ENCODE measurements at places on chromosomes 13 and 19. TPM values are rescaled to one million over a fixed set of nuclear protein-coding genes. Genes with fewer than 3 reads are reported as not detected.

DNA sequence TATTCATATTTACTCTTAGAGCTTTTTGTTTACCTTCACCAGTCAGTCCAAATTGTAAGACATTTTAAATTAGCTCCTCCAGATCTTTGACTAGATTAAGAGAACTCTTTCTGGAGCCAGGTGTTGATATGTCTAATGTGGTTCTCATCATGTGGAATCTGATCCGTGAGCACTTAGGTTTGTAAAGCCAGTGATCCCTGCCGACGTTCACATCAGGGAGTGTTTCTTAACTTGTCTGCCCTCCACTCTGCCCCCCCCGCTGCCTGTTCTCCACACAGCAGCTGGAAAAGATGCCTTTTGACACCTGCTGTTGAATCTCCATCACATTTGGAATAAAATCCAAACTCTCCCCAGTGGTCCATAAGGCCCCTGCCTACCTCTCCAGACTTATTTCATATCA, 17.7 kb downstream of the METTL21C start:
- no peak for DNase-seq

DNA sequence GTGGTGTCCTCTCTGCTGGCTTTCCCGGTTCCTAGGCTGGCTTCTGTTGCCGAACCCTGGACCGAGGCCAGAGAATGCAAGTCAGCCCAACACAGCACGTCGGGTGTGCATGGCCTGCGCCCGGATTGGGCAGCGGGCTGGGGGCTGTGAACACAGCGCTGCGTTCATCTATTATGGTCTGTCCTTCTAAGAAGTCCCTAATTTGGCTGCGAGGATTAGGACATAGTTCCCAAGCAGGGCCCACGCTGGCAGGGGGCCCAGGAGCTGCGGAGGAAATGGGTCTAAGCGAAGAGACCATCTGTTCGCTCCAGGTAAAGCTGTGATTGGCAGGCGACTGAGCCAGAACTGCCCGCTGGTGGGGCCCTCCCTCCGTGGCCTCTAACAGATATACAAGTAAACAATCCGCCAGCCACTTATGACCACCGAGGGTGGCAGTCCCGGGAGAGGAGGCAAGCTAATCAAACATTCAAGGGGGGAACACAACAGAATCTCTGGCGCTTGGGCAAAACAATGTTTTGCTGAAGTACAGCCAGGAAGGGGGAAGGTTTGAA, 6.0 kb downstream of the SYCE2 start:
- DNase-seq: peak; percentile 86

DNA sequence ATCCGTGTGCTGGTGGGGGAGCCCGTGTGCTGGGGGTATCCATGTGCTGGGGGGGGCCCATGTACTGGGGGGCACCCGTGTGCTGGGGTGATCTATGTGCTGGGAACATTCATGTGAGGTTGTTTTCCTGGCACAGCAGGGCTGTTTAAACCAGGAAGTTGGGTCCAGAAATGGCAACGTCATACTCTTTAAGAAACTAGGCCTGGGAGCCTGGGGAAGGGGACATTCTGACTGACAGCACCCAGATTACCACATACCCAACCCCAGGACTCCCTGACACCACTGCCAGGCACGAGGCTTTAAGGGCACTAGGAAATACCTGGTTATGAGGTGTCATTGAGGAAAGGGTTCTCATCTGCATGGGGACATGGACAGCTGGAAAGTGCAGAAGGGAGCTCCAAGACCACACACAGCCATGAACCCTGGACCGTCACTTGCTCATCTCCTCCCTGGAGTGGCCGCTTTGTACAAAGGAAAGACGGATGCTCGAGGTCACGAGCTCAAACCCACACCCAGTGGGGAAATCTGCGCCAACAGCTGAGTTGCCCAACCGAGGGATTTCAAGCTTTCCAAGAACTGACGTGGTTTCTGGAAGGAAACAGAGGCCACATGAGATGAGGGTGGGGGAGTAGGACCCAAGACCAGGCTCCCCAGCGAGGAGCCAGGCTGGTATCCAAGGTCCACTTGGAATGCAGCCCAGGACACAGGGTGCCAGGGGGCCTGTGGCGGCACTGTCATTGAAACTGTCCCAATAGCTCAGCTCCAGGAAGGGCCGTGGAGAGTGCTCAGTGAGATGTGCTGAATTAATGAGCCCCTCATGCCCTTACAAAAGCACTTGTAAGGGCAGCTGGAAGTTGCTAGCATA, 40.9 kb downstream of the RAB20 start:
- DNase-seq: no peak

DNA sequence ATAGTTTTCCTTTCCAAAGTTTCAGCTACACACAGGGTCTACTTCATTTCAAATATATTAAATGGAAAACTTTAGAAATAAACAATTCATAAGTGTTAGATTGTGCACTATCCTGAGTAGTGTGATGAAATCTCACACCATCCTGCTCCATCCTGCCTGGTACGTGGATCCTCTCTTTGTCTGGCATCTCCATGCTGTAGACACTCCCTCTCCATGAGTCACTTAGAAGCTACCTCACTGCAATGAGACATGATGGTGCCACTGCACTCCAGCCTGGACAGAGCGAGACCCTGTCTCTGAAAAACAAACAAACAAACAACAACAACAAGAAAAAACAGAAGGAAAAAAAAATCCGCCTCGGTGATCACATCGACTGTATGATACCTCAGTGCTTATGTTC, 191.8 kb downstream of the PCCA start:
- no peak for DNase-seq

- peak; percentile 41 for DNase-seq
These were observed 324 bp upstream of the FBXO17 start for GRCh38 chr19:38975861-38976271.

- DNase-seq: no peak
These were observed 69.2 kb upstream of the UBAC2 start for GRCh38 chr13:99131410-99131809.

DNA sequence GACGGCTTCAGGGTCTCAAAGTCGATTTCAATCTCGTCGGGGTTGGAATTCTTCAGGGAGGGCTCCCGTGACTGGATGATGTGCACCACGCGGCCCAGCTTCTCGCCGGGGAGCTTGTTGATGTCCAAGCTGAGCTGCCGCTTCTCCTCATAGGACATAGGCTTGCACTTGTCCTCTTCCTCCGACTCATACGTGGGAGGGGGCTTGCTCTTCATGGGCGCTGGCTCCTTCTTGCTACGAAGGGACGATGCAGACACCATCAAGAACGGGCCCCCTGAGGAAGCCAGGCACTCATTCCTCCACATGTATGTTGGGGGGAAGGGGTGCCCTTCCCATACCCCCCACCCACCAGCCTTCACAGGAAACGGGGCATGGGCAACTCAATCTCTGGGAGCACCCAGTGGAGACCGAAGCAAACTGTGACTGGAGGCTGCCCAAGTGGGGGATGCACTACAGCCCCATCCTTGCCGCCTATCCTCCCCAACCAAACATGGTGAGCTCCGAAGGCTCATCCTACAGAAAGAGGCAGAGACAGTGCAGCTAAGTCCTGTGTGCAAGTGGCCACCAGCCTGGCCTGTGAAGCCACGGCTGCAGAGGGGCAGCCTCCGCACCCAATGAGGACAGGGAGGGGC, 23.2 kb upstream of the EPHX3 start:
- no peak for DNase-seq

DNA sequence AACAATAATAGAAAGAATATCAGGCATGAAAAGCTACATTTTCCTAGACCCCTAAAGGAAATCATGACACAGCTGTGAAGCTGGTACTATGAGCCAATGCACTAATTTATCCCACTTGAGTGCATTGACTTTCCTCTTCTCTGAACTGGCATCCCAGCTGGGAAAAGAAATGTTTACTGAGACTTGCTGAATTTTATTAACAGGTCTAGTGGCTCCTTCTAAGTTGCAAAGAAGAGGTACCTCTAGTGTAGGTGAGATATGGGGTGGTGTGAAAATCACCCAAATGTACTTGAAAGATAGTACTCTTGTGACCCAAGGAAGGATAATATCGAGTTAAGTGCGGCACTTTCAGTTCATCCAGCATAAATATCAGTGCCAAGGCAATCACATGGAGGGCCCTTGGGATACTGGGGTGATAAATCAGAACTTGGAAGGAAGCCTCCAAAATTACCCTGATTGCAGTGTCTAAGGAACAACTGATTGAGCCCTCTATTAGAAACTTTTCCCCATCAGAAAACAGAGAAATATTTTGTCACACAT, 369.2 kb downstream of the PCDH9 start:
- no peak for DNase-seq

DNA sequence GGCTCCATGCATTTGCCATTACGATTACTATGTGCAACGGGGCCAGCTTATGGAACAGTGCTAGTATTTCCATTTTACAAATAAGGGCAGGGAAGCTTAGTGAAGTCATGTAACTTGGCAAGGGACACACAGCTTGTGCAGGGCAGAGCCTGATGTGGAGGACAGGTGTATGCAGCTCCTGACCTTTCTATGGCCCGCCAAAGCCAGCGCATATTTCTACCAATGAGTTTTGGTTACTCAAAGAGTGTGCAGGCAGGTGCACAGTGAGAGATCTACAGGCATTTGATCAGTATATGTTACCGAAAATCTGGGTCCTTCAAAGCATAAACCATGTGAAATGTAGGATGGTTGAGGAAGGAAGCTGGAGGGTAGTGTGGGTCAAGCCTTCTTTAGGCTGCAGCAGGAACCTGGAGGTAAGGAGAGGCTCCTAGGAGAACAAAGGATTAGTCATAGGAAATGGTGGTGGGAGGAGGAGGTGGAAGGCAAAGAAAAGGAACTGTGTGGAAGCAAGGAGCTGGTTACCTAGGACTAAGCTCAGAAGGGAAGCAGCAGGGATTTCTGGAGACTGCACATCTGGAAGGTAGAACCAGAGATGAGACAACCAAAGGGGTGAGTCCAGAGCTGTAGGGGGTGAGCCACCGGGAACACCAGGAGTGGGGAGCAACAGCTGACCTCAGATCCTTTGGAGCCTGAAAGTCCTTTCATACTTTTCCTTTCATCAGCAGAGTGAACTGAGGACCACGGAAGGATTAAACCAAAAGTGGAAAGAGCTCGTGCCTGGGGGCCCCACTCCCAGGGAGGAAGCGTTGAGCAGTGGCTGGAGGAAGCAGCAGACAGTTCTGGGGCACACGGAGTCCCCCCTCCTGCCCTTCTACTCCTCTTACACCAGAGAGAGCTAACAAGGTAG, 4.2 kb upstream of the PDX1 start:
- DNase-seq: no peak

DNA sequence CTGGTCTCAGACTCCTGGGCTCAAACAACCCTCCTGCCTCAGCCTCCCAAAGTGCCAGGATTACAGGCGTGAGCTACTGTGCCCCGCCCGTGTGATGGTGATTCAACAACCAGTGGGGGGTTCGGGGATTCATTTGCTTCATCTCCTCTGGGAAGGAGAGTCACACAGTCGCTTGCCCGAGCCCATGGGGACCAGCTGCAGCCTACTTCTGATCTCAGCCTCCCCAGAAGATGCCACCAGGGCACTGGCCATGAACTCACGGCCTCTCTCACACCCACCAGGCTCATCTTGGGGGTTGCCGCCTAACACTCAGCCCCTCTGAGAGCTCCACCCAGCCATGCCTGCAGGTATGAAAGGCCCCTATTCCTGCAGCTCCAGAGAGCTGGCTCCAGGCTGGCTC, 6.8 kb downstream of the TOMM40 start:
- no peak for DNase-seq

- no peak for DNase-seq
These were observed 58.4 kb downstream of the ADGRE1 start for GRCh38 chr19:6945733-6946132.

DNA sequence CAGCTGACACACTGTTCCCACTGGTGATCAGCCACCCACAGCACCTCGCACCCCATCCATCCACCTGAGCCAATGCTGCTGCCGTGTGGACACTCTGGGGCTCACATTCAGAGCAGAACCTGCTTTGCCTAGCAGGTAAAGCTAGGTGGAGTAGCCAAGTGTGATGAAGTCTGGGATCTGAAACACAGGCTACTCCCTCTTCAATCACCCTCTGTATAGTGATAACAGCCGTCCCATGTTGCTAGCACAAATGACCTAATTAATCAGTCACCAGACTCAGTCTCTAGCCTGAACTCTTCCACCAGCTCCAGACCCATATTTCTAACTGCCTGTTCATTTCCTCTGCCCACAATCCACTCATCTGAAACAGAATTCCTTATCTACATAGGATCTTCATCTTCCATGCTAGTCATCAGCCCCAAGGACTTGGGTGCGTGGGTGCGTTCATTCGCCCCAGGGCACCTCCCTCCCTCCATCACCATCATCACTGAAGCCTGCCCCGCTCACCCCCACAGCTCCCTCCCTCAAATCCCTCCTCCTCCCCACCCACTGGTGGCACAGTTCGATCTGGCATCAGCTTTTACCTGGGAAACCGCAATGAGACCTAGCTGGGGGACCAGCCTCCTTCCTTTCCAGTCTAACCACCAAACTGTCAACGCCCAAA, 19.8 kb downstream of the STK24 start:
- DNase-seq: no peak

- no peak for DNase-seq
These were observed 569.0 kb upstream of the GPC6 start for GRCh38 chr13:92657565-92657964.

DNA sequence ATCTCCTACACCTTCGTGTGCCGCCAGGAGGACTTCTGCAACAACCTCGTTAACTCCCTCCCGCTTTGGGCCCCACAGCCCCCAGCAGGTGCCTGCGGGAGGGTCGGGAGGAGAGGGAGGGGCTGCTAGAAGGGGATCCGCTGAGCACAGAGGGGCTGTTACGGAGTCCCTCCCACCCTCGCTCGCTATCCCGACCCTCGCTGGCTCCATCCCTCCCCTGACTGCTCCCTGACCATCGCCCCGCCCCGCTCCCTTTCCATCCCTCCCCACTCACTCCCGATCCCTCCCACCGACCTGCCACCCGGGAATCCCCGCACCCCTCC, 780 bp downstream of the CD177 start:
- no peak for DNase-seq

DNA sequence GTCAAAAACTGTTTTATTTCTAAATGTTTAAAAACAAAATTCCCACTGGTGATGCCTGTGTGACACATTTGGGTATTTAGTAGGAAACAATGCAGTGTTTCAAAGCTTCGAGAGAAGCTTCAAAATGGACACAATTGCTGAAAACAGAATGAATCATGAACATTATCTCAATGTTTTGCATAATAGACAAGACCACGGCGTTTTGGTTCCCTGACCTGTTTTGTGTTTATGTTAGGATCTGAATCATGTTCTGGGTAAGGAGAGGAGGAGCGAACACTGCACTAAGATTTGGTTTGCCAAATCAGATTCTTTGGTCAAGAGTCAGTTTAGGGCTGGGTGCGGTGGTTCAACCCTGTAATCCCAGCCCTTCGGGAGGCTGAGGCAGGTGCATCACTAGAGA, 42.2 kb downstream of the IFT88 start:
- no peak for DNase-seq

GRCh38 chr13:114096031-114096485, 36.4 kb downstream of the RASA3 start:
- DNase-seq: no peak

Gene RNF17
- not detected for polyA plus RNA-seq

Gene CGB1
- not detected for polyA plus RNA-seq

Gene PLIN4
- polyA plus RNA-seq: 1.1 TPM

Gene HPN
- polyA plus RNA-seq: 48.5 TPM

Gene ZNF304
- polyA plus RNA-seq: 12.5 TPM

Gene IGFL1
- not detected for polyA plus RNA-seq

Gene GNA15
- polyA plus RNA-seq: 1.7 TPM

Gene STXBP2
- polyA plus RNA-seq: 35.3 TPM
